ENCODE measurements at places on chromosomes 12 and 14.
A peak's percentile ranks its signal among the peaks of the same experiment; 100 is the strongest.

GRCh38 chr12:14307004-14307403 is 58.5 kb upstream of the ATF7IP start:
- DNase-seq = no peak

- DNase-seq = no peak
These were observed 106.7 kb upstream of the TMPO start for GRCh38 chr12:98408681-98409080.

DNA sequence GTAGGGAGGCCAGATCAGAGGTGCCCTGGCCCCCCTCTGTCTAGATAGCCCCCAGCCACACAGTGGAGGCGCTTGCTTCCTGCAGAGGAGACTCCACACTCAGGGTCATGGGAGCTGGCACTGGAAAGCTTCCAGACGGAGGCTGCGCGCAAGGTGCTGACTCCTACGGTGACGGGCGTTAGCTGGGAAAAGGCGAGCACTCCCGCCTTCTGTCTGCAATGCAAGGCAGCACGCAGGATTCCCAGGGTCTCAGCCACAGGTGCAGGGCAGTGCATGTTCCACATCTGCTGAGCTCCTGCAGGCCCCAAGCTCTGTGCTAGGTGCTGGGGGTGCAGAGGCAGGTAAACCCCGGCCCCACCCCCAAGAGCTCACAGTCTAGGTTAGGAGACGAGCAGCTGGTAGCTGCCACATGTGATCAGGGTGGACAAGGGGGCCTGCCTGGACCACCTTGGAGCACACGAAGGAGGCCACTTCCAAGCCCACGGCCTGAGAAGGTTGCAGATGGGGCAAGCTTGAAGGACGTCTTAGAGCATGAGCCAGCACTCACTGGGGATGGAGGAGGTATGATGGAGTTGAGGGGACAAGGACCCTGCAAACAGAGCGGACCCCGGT is 310.9 kb upstream of the DIO3 start:
- DNase-seq = peak; percentile 10

DNA sequence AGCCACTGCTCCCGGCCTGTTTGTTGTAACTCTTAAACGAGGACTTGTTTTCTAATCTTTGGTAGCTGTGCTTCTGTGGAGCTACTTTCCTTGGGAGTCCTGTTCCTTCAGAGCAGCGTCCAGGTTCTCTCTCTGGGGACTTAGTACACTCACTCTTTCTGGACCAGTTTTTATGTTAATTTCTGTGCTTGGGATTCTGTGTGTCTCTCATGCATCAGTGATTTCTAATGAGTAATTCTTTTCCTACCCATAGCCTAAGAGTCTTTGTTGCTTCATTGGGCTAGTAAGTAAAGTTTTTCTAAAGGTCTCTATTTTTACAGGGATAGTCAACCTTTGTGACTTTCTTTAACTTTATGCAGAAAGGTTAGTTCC is 289.3 kb downstream of the FBXL14 start:
- DNase-seq = no peak

GRCh38 chr14:65144170-65144569 is 41.9 kb upstream of the MAX start:
- DNase-seq = no peak

GRCh38 chr12:29198901-29199300 is 49.8 kb downstream of the FAR2 start:
- no peak for DNase-seq

GRCh38 chr12:38282886-38283285 is 33.7 kb upstream of the ALG10B start:
- DNase-seq = no peak

DNA sequence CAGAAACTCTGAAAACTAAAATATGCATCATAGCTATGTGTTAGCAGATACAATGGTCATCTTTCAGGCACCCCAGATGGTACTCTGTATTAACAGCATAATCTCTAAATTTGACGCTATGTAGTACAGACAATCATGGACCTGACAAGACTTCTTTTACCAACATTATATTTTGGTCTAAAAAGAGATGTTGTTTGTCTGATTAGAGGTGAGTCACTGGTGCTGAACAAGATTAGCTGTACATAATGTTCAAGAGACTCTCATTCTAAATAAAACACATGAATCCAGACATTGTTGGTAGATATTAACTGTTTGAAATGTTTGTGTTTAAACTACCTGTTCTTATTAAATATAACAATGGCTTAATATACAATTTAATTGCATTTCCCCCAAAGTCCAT is 146.4 kb upstream of the LMNTD1 start:
- no peak for DNase-seq

DNA sequence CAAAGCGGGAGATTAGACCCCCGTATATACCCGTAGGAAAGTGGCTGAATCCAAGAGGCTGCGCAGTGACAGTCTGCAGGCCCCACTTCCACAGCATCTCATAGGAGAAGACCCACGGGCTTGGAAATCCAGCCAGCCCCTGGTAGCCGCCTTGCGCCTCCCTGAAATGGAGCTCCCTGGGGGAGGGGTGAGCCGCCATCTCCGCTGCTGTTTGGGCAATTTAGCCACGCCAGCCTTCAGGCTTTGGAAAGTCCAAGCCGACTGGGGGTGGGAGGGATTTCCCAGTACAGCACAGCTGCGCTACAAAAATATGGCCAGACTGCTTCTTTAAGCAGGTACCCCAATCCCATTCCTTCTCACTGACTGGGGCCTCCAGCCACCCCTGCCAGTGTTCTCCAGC is 53.4 kb downstream of the CAND1 start:
- no peak for DNase-seq

DNA sequence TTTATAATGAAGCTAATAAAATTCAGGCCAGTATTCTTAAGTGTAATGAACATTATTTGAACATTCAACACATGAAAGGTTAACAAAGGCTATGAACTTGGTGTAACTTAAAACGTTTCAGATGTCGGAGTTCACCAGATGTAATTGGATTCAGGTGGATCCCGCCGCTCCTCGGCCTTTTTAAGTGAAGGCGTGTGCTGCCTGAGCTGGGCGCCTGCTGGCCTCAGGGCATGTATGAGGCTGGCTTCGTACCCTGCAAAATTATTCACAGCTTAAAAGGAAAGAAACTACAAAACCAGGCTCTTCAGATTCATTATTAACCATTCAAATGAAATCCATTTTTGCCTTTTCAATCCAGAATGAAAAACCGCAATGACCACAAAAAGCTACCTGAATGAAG is 69.9 kb downstream of the WIF1 start:
- no peak for DNase-seq

- no peak for DNase-seq
These were observed 37.7 kb downstream of the RIN3 start for GRCh38 chr14:92551044-92551841.
